Myocyte (in vitro differentiated cells): ENCODE measurements at places on chromosomes 5 and 9.
A peak's percentile ranks its signal among the peaks of the same experiment; 100 is the strongest.

- no peak for DNase-seq
Measured at GRCh38 chr9:78573669-78574068, 276.7 kb downstream of the PSAT1 start.

- DNase-seq: no peak
Measured at GRCh38 chr9:129778469-129778868, 24.5 kb upstream of the TOR1B start.

DNA sequence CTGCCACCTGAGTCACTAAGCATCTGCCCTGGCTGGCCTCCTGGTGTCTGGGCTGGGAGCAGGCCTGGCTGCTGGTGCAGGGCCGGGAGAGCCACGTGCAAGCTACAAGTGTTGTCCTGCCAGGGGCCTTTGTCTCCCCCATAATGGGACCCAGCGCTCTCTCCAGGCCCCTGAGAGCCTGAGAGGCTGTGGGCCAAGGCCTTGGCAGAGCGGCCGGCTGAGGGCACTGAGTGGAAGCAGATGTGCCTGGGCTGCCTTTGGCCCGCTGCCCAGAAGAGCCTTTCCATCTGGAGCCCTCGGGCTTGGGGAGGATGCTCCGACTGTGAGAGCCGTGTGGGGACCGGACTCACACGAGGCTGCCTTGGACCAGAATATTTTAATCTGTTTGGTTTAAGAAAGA is 185.5 kb downstream of the RGS3 start:
- DNase-seq: peak; percentile 30

GRCh38 chr9:81737871-81738507 is 48.6 kb upstream of the TLE1 start:
- peak; percentile 90 for DNase-seq

- DNase-seq: peak; percentile 56
Measured at GRCh38 chr5:72658761-72659540, 151.7 kb upstream of the ZNF366 start.

DNA sequence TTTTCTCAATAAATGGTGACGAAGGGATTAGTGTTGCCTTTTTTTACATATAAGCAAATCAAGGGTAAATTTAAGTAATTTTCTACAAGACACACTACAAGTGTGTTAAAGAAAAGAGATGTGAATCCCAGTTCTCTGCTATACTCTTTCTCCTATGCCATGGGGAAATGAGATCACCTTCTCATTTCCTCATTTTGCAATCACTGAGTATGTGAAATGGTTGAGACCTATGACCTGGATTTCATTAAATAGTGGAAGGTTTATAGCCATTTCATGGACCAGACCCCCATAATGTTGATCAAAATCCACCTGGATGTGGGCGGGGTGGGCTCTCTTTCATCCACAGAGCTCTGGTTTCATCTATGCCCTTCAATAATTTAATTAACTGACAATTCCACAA is 66.9 kb upstream of the SLIT3 start:
- DNase-seq: no peak

DNA sequence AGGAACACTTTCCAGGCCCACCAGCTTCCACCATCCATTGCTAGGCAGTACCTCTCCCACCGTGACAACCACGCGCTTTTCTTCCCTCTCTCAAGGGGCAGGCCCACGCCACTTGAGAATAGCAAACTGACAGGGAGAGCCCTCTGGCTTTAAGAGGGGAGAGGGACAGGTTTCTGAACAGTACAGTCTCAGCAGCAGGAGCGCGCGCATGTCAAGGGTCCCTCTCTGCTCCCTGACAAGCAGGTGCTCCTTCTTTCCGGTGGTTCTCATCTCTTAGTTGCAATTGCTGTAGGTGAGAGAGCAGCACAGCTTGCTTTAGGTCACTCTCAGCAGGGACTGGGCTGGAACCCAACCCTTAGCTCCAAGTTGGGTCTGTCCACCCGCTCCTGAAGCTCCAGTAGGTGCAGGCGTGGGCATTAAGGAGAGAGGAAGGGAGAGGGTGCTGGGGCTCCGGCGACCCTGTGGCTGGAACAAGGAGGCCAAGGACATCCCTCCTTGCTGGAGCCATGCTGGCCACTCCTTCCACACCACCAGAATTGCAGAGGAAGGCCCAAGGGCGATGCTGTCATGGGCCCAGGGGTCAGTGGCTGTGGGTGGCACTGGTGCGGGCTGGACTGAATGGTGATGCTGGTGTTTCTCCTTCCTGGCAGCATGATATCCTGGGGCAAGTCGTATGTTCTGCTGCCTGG is 9.0 kb upstream of the PHF2 start:
- DNase-seq: peak; percentile 40

- no peak for DNase-seq
Measured at GRCh38 chr5:169139480-169140050, 161.4 kb downstream of the SLIT3 start.

DNA sequence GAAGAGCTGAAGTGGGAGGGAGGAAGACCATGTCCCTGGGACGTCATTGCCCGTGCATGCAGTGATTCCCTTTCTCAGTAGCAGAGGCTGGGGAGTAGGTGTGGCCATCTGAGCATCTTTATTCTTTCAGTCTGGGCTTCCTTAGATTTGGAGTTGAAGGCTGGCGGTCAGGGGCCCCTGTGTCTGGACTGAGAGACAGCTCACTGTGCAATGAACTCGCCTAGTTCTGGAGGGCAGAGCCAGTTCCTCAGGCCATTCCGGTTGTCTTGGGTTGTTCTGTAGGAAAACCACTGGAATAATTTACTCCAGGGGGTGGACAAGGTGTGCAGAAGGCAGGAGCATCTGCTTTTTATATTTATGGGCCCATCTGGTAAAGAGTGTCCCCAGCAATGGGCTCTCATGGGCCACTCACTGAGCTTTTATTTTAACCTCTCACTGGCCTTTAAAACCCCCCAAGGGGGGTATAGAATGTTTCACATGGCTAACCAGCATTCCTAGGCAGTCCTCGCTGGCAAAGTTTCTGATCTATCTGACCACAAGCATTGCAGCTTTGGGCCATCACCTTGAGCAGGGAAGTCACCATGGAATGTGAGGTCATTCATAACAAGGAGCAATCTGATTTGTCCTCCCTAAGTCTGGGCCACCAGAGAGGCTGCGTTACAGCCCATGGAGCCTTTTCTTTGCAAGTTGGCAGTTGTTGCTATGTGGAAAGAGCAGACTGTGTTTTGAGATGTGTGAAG is 9.2 kb downstream of the STC2 start:
- DNase-seq: peak; percentile 40

GRCh38 chr5:106154280-106154716 is 1516.4 kb downstream of the EFNA5 start:
- no peak for DNase-seq

GRCh38 chr5:66860199-66860975 is 264.2 kb downstream of the MAST4 start:
- DNase-seq: no peak

DNA sequence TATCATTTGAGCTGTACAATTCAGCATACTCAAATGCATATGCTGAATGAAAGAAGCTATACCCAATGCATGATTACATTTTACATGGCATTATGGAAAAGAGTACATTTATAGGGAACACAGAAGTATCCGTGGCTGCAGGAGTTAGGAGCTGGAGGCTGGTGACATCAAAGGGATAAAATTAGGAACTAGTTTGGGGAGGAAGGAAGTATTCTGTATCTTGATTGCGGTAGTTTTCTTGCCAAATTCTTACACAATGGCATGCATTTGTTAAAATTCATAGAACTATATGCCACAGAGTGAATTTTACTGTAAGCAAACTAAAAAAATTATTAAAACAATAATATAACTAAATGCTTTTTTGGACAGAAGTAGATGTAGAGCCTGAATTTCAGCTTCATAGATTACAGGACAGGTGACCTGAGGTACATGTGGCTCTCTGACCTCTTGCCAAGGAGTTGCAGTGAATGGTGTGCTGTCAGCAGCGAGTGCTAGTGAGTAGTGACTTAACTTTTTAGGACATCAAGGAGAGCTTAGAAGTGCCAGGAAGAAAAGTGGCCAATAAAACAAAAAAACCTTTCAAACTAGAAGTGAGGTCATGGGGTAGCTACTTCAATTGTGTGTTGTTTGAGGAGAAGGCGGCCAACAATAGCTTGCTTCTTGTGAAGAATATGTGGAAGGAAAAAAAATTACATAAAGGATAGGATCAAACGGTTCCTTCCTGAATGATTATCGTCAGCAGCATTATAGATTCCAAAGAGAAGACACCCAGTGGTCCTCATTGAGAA is 514.9 kb upstream of the CLINT1 start:
- no peak for DNase-seq

GRCh38 chr5:174798551-174798951 is 74.2 kb downstream of the MSX2 start:
- no peak for DNase-seq

- DNase-seq: peak; percentile 56
Measured at GRCh38 chr5:39080597-39081204, 6.5 kb upstream of the RICTOR start.

GRCh38 chr5:151509231-151509630 is 61.8 kb downstream of the SLC36A1 start:
- no peak for DNase-seq

- peak; percentile 31 for DNase-seq
Measured at GRCh38 chr5:8749556-8749955, 796.3 kb downstream of the SEMA5A start.

GRCh38 chr9:7011395-7012067 is 253.8 kb downstream of the KDM4C start:
- peak; percentile 5 for DNase-seq

DNA sequence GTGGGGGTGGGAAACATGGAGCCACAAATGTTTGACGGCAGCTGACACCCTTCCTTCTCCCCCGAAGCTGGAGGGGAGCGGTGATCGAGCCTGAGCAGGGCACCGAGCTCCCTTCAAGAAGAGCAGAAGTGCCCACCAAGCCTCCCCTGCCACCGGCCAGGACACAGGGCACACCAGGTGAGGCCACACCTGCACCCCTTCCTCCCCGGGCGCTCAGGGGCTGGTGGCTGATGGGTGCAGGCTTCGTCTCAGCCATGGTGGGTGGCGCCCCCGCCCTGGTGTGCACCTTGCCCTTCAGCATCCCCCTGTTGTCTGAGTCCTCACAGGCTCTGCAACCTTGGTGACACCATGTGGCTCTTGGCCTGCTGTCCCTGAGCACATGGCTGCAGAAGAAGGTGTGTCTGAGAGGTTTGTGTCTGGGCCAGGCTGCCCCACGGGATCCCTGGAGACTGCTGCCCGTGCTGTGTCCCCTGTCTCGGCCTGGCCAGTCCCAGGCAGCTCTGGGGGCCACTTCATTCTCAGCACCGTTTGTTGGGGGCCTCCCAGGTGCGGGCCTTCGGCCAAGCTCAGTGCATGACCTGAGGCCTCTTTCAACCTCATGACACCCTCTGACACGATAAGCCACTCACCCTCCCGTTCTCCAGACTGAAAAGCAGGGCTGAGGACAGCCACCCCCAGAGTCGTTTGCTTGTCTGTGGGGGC is 11.1 kb downstream of the MAN1B1 start:
- no peak for DNase-seq

GRCh38 chr5:95615164-95615467 is 4.8 kb upstream of the GPR150 start:
- no peak for DNase-seq

- DNase-seq: no peak
Measured at GRCh38 chr9:98135558-98135934, 16.5 kb upstream of the TRIM14 start.

- peak; percentile 60 for DNase-seq
Measured at GRCh38 chr5:128674837-128675446, 136.9 kb upstream of the FBN2 start.

DNA sequence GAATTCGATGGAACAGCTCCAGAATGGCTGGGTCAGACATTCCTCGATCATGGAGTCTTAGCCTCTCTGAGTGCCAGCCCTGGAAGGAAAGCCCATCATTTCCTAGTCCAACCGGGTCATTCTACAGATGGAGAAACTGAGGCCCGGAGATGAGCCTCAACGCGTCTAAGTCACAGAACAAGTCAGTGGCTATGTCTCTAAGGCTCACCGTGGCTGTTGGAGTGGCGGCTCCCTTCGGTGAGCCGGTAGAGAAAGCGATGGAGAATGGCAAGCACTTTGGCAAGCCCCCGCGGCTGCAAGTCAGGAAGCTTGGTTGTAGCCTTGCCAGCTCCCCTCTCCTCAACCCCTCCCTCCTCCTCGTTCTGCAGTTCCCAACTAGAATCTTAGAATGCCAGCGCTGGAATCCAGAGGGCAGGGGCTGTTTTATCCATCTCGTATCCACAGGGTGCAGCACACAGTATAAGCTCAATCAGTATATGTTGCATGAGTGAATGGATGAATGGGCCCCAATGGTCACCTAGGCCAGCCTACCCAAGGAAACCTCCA is 438 bp upstream of the ARSI start:
- DNase-seq: no peak

DNA sequence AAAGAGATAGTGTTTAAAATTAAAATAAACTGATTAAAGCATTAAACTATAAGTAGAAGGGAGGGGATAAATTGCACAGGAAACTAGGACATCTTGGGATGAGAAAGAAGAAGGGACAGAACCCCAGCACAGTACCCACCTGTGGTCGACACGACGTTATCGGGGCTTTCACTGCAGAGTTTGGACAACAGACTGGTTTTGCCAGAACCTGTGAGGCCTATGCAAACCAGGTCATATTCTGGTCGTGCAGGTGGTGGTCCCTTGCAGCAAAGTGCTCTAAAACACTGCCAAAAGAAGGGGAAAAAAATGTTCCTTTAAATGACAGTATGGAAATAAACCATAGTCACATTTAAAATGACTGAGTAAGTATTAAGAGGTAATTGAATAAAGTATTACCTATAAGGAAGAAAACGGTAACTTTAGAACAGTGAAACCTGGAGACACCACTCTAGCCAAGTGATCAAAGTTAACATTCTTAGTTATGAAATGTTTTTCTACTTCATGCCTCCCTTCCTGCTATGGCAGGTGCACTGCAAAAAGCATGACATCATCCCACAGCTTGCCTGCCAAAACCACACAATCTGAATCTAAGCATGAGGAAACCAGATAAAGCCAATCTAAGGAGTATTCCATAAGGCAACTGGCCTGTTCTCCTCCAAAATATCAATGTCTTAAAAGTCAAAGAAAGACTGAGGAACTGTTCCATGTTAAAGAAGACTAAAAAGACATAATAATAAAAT is 138.6 kb downstream of the ARL15 start:
- DNase-seq: peak; percentile 68

DNA sequence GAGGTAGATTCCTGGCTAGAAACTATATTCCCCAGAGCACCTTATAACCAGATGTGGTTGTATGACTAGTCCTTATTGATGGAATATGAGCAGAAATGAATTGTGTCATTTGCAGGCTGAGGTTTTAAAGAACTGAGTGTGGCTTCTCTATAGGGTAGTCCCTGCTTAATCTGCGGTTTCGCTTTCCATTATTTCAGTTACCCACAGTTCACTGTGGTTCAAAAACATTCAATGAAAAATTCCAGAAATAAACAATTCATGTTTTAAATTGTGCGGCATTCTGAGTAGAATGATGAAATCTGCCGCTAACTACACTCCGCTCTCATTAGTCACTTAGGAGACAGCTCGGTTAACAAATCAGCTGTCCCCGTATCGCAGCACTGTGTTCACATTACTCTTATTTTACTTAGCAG is 65.1 kb downstream of the ANKRD55 start:
- DNase-seq: no peak

DNA sequence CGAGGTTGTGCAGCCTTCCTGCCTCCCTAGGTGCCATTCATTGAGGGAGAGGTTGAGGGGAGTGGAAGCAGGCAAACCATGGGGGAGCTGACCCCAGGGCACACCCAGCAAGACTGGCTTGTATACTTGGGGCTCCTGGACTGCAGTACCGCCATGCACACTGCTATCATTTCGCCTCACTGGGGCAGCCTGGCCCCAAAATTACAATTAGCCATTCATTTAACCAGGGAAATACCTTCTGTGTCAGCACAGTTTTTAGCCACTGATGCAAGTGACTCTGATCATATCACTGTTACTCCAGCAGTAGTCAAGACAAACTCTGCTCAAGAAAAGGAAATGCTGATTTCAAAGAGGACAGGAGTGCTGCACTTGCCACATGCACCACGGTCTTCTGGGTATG is 109.7 kb downstream of the TRIO start:
- no peak for DNase-seq
